ENCODE measurements at places on chromosomes 11 and 22. TPM values are rescaled to one million over a fixed set of nuclear protein-coding genes. Genes with fewer than 3 reads are reported as not detected.

MIAT gene
- 0.22 TPM for total RNA-seq

CNGA4 gene
- total RNA-seq = 0.03 TPM

SPDYC gene
- not detected for total RNA-seq

GLYAT gene
- total RNA-seq = not detected

OR9Q1 gene
- not detected for total RNA-seq

TNRC6B gene
- total RNA-seq = 5.9 TPM

MRGPRE gene
- total RNA-seq = 0.09 TPM

OR4P4 gene
- total RNA-seq = not detected

PATE1 gene
- not detected for total RNA-seq

TMEM45B gene
- 0.07 TPM for total RNA-seq

CLMP gene
- total RNA-seq = 25.5 TPM

NELL1 gene
- not detected for total RNA-seq

P2RY6 gene
- 5.7 TPM for total RNA-seq

ASCL2 gene
- total RNA-seq = 0.08 TPM

MRGPRX4 gene
- not detected for total RNA-seq

ASPHD2 gene
- 1.2 TPM for total RNA-seq

RASL10A gene
- total RNA-seq = 0.22 TPM

RDX gene
- 91.4 TPM for total RNA-seq

LTBP3 gene
- total RNA-seq = 122 TPM

OR5P2 gene
- not detected for total RNA-seq

ROBO4 gene
- not detected for total RNA-seq

POU2AF3 gene
- 1.8 TPM for total RNA-seq

NCF4 gene
- total RNA-seq = 0.08 TPM

LRRC56 gene
- 1.0 TPM for total RNA-seq

SLC5A12 gene
- not detected for total RNA-seq

SHANK2 gene
- total RNA-seq = 8.6 TPM

GRIA4 gene
- not detected for total RNA-seq

RIMBP3B gene
- total RNA-seq = 0.29 TPM

JAML gene
- total RNA-seq = not detected

ARHGAP8 gene
- total RNA-seq = 1.9 TPM

PGA4 gene
- 0.26 TPM for total RNA-seq

UBQLNL gene
- not detected for total RNA-seq

TMEM151A gene
- total RNA-seq = 4.1 TPM

CECR2 gene
- 0.16 TPM for total RNA-seq
